ENCODE measurements at places on chromosomes 7 and 10.

DNA sequence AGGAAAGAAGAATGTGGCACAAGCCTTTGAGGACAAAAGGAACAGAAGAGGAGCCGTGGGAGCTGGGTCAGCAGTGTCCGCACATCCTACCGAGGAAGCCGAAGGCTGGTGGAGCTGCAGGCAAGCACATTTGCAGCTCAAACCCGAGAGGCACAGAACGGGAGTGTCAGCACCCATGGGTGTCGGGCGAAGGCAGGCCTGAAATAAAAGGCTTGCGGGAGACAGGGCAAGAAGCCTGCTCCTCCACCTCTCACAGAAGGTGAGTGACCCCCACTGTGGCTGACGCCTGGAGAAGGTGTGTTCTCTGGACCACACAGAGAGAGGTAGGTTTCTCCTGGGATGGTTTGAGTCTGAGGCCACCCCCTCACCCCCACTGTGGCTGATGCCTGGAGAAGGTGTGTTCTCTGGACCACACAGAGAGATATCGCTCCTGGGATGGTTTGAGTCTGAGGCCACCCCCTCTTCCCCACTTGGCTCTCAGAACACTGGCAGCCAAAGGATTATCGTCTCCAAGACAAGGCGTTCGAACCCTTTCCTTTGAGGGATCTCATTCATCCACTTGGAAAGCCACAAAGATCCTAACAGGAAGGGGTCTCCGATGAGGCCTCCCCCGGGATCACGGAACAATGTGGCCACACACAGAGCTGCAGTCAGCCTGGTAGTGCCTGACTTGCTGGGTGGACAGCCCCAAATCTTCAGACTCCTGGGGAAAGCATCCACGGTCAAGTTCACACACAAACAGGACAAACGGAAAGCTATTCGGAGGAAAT, 21.6 kb upstream of the GTPBP4 start:
- no peak for DNase-seq

- no peak for DNase-seq
Observed at GRCh38 chr10:130998642-130999041, 312.9 kb downstream of the TCERG1L start.

- no peak for DNase-seq
Observed at GRCh38 chr7:121037957-121038716, 49.6 kb downstream of the CPED1 start.

DNA sequence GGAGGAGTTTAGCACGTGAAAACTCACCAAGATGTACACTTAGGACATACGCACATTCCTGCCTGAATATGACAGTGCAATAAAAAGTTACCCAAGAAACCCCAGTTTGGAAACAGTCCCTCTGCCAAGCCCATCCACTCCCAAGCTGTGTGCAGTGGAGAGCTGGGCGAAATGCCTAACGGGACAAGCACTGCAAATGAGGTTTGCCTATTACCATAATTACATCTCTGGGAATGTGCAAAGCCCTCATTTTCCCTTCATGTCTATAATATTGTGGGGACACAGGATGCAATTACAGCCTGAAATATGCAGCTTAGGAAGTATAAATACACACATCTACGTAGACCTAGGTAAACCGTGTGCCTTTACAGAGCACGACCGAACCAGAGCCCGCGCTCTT, 117.5 kb downstream of the PLXNA4 start:
- no peak for DNase-seq

- no peak for DNase-seq
Observed at GRCh38 chr7:36532981-36533499, 143.4 kb downstream of the ANLN start.

DNA sequence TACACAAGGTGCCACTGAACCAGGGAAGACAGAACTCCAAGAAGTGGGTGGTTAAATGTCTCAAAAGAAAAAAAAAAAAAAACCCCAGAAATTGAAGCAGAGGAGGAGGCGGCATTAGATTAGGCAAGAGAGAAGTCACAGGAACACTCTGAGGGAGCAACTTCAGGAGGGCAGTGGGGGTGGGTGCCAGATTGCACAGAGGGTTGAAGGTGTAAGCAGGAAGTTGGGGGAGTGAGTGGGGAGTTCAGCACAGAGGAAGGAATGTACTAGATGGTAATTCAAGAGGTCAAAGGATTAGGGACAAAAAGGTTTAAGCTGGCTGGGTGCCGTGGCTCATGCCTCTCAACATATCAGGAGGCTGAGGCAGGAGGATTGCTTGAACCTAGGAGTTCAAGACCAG, 110.0 kb upstream of the PDLIM1 start:
- DNase-seq = no peak

DNA sequence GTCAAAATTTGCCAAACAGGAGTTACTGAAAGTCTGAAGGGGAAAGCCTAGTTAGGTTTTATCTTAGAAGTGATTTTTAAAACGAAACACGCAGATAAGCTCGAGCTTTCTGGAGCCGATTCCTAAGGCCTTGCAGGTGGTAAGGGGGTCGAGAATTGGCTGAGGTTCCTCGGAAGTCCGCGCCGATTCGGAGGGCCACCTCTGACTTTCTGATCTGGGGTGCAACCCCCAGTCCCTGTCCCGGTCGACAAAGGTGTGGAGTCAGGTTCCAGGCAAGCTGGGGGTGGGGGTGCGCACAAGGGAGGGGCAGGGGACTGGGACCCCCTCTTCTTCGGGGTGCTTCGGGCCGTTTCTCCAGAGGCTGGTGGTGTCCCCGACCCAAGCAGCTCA, 701 bp upstream of the CUL1 start:
- DNase-seq = no peak

DNA sequence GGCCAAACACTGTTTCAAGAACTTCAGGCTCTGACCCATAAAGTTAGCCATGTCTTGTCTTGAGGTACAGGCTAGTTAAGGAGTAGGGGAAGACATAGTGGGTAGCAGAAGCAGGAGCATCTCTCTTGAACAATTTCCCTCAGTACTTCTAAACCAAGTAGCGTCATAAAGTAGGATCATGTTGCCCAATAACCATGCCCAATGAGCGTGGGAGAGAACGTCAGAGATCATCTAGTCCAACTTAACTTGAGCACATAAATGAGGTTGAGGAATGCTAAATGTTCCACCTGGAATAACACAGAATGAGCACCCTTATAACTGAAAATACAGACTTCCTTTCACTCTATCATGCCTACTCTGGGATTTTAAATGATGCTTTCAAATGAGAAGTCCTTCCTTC, 134.9 kb downstream of the AOAH start:
- DNase-seq = no peak

- no peak for DNase-seq
Observed at GRCh38 chr7:32091608-32092210, 21.5 kb upstream of the PDE1C start.

- no peak for DNase-seq
Observed at GRCh38 chr7:25944777-25945515, 207.1 kb upstream of the NFE2L3 start.

- DNase-seq = no peak
Observed at GRCh38 chr10:104104418-104104817, 17.6 kb upstream of the SFR1 start.

DNA sequence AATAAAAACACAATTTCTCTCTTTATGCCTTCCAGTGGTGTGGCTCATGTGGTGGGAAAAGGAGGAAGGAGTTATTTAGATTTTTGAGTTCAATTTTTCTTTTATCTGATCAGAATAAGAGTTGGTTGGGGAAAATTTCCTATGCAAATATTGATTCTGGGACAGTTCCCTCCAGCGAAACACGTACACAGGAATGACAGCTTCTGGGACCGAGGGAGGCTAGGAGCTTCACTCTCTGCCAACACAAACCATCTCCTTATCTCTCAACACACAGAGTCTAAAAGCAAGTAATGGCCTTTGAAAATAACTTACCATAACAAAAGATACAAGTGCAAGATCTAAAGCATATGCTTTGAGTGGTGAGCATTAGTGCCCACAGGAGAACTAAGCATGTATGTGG, 122.7 kb downstream of the RAPGEF5 start:
- DNase-seq = no peak

- no peak for DNase-seq
Observed at GRCh38 chr10:130489891-130490290, 353.7 kb downstream of the GLRX3 start.

GRCh38 chr7:88395715-88396114, 89.0 kb upstream of the STEAP4 start:
- DNase-seq = no peak

DNA sequence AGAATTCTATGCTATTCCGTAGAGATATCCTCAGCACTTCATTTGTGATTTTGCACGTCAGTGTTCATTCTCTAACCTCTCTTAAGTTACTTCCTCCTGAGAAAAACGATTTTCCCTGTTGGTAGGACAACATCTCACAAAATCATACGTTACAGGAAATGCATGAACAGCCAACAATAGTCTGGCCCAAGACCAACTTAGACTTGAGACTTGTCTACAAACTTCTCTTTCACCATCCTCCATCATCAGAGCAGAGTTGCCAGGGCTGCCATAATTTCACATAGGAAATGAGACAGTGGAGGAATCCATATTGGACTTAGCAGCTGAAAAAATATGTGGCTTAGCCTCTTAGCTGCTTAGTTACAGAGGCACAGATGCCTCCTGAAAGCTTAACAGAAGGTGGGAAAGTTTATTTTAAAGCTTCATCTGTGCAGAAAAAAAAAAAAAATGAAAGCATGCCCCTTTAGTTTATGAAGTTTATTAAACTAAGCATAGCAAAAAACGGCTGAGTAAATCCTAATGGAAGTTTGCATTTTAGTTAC, 222.5 kb upstream of the CACNA2D1 start:
- DNase-seq = no peak

DNA sequence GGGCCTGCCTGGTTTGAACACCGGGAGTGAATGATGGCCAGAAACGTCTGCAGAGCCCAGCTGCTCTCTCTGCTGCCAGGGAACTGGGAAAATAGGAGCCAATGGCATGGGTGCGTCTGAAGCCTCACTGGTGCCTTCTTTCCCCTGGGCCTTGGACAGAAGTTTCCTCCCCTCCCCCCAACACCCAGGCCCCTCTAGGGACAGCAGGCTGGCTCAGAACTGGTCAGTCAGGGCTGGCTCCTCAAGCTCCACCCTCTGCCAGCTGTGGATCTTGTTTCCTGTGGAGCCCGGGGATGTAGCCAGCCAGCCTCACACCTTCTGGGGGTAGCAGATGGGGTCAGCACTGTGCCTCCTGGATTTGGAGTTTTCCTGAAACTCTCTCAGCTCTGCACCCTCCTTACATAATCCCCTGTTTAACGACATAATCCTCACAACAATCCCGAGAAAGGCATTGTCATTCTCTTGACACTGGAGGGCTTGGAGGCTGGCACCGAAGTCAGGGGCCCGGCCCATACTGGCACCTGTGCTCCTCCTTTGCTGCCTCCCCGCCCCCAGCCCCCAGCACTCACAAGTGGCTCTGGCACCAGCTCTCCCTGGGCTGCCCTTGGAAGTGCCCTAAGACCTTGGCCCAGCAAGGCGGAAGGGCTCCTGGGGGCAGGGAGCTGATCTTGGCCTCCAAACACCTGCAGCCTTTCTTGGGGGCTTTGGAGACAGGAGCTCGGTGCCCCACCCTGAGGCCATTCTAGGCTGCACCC, 5.7 kb downstream of the LDB3 start:
- DNase-seq = no peak

DNA sequence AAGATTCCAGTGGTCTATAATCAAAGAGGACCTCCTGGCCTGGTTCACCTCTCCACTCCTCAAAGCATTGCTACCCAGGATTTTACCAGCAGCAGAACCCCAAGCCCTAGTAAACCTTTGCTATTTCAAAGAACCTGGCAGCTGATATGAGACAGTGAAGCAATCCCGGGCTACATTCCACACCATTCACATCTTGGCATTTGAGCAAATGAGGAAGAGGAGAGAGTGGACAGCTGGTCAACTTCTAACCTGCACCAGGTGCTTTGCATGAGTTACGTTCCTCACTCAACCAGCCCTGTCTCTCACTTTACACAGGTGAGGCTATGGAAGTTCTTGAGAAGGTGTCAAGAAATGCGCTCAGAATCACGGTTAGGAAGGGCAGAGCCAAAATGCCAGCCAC, 1.1 kb downstream of the CCDC3 start:
- no peak for DNase-seq

GRCh38 chr7:1970895-1971294, 261.9 kb downstream of the MAD1L1 start:
- DNase-seq = no peak

DNA sequence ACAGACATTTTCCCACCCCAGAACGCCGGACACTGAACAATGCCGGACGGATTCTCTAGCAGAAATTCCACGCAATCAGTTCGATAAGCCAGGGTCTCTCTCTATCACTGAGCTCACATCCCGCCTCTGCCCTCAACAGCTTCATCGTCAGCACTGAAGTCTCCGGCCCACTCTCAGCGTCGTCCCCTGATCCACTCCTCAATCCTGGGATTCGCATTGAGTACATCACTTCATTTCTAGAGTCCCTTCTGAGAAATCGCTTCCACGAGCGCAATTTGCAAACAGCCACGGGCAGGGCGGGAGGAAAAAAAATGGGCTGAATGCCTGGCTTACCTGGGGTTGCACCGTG, 365 bp downstream of the YME1L1 start:
- no peak for DNase-seq

GRCh38 chr10:45000138-45000751, 478 bp upstream of the ZNF22 start:
- DNase-seq = no peak

- no peak for DNase-seq
Observed at GRCh38 chr10:75238182-75239095, 2.7 kb upstream of the COMTD1 start.

- DNase-seq = no peak
Observed at GRCh38 chr10:93757801-93758507, at the start of gene LGI1. Gene LGI1, plus strand, starts transcription at chr10:93757936. Its CDS starts 209 bp downstream, at chr10:93758145.

GRCh38 chr7:109868215-109868860, 1222.6 kb upstream of the LRRN3 start:
- DNase-seq = no peak

GRCh38 chr7:116726713-116727431, 54.9 kb downstream of the MET start:
- no peak for DNase-seq

GRCh38 chr7:16770657-16771329, 17.2 kb downstream of the TSPAN13 start:
- DNase-seq = no peak

DNA sequence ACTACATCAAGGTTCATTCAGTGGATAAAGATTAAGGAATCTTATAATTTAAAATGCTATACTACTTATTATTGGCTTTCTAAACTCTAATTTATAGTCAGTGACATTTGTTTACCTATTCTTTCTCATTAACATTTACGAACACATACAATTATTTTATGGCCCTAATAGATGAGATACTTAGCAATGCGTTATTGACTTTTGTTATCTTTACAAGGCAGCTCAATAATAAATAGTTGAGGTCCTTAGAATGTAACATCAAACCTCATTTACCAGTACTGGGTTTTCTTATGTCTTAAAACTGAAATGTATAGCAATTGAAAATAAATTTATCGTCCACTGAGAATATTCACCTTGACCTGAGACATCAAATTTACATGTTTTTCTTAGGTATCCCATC, 89.0 kb downstream of the THSD7A start:
- no peak for DNase-seq

DNA sequence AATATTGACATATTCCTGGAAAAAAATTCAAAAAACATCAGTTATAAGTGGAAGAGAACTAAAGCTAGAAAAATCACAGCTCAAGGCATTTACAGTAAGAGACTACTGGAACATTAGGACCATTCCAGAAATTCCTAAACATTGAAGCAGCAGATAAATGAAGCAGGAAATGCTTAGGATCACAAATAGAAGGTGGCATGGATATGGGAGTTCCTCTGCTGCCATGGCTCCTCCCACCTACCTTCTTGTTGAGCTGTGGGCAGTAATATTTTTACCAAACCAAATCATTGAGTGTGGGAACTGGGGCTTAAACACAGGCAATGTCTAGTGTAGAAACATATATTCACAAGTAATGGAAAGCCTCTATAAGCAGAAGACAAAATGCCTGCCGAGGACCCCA, 292.8 kb downstream of the ANKRD7 start:
- no peak for DNase-seq
